ENCODE measurements at places on chromosomes 5 and 9.

DNA sequence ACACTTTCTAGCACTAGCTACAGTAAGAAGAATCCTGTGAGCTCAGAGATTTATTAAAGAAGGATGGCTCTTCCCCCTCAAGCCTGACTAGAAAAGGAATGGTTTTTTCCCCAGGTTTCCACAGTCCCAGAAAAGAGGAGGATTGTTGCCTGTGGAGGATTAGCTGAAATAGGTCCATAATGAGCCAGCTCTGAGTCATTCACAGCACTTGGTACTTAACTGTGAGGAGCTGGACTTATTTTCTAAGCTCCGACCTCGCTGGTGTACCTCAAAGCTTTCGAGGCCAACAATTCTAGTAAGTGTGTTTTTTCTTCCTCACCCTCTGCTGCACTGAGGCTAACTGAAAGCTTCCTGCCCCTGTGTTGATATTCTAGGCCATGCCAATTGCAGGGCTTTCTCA is 222.5 kb upstream of the IL12B start:
- no peak for DNase-seq

GRCh38 chr5:124996023-124996763 is 249.8 kb upstream of the ZNF608 start:
- no peak for DNase-seq

GRCh38 chr5:23675456-23675855 is 168.0 kb downstream of the PRDM9 start:
- DNase-seq: no peak

DNA sequence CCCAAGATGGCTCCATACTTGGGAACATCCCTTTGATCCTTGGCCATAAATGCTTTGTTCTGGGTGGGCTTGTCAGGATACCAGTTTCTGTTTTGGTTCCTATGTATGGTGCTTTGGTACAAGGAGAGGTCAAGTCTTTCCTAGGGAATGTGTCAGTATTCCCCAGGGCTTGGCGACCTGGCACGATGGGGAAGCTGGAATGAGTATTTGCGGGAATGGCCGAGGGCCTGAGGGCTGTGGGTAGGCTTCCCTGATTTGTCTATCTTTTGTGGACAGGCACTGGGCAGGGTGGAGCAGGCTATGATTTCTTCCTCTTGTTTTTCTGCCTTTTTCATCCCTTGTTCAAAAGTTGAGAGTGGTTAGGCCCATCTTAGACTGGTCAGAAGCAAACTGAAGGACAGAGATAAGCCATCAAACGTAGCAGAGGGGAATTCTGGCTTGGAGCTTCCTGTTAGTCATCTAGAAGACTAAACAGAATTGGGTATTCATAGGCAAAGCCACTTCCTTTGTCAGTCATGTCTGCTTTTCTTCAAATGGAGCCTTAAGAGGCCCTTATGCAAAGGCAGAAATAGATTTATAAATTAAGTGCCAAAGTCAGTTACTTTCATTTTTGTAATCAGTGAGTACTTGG is 13.7 kb downstream of the DOCK2 start:
- DNase-seq: no peak

DNA sequence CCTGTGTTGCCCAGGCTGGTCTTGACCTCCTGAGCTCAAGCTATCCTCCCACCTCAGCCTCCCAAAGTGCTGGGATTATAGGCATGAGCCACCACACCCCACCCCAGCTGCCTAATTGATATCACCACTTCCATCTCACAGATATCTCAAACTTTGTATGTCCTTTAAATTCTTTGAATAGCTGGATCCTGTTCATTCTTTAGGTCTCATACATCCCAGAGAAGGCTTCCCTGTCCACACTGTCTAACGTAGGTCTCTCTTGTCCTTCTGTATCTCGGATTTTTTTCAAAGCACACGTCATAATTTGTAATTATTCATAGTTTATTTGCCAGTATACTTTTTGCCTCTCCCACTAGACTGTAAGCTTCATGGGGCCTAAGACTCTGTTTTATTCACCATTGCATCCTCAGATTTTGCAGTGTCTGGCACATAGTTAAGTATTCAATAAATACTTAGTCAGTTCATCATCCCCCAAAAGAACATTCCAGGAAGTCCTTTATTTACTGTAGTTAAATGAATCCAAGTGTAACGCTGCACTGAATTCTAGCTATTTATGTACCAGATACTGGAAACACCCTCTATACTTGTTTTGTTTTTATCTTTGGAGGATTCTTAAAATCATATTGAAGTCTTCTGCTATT is 10.5 kb downstream of the ARSK start:
- DNase-seq: no peak

DNA sequence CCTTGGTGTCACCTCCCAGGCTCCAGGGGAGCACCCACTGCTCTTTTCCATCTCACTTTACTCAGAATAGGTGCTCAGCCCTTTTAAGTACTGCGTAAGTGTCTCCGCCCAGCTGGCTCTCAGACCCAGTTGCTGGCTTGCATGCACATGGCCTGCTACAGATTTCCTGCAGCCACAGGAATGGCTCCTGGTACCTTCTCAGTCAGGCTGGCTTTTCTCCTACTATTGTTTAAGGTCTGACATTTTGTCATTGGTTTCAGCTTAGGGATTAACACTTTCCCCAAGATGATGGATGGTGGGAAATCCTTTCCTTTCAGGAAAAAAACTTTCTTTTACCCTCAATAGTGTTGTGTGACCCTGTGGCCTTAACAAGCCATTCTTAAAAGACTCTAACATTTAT is 1652.3 kb upstream of the WWC1 start:
- no peak for DNase-seq

DNA sequence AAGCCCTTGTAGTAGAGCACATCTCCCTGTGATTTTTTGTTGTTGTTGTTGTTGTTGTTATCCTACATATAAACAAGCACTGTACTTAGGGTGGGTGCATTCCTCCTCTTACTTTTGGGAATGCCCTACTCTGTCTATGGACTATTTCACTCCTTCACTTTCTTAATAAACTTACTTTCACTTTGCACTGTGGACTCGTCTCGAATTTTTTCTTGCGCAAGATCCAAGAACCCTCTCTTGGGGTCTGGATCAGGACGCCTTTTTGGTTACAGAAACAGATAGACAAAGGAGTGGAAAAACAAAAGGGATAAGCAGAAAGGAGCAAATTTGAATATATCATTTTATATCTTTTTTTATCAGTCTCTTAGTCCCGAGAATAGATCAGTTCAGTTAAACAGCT is 14.4 kb upstream of the PAIP1 start:
- DNase-seq: no peak

DNA sequence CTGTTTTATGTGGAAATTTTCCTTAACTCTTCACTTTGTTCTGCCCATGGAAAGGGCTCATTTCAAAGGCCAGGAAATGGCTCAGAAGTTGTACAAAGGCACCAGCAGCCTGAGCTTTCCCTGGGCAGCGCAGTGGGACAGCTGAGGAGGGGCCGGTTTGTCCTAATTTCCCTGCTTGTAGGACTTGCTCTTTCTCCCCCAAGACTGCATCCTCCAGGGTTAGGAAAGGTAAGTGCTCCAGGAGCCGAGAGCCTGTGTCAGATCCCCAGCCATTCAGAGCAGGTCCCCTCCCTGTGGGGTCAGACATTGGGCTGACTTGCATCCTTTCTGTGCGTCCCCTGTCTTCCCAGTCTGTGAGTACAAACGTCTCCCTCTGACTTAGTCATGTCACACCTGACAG is 43.5 kb downstream of the AGXT2 start:
- no peak for DNase-seq

GRCh38 chr5:2385818-2386217 is 365.7 kb downstream of the IRX2 start:
- no peak for DNase-seq

DNA sequence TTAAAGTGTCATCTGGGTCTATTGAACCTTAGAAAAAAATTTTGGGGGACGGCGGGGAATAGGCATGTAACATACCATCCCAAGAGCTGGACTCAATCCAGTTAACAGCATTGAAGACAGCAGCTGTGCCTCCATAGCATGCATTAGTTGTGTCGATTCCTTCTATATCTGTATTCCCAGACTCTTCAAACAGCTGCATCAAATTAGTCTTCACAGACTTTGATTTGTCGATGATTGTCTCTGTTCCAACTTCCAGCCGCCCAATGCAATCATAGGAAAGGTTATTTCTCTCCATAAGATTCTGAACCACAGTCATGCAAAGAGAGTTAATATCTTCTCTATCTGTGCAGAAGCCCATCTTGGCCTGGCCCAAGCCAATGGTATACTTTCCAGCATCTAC is 14.8 kb downstream of the HMGCS1 start:
- no peak for DNase-seq

- no peak for DNase-seq
Observed at GRCh38 chr9:100637787-100638186, 59.9 kb downstream of the CAVIN4 start.

DNA sequence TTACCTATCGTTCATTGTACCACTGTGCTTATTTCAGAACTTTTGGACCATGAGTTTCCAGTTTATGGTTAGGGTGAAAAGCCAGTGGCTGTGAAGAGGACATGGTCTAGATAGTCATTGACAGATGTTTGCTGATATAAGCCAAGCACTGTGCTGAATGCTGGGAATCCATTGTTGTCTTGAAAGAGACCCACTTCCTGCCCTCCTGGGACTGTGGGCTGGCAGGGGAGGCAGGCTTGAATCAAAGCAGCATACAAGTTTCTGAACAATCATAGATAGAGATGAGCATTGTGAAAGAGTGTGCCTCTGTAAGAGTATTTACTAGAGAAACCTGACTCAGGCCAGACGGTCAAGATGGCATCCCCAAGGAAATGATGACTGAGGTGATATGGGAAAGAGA is 73.4 kb downstream of the NMUR2 start:
- no peak for DNase-seq

GRCh38 chr5:14109771-14110170 is 33.4 kb upstream of the TRIO start:
- no peak for DNase-seq

DNA sequence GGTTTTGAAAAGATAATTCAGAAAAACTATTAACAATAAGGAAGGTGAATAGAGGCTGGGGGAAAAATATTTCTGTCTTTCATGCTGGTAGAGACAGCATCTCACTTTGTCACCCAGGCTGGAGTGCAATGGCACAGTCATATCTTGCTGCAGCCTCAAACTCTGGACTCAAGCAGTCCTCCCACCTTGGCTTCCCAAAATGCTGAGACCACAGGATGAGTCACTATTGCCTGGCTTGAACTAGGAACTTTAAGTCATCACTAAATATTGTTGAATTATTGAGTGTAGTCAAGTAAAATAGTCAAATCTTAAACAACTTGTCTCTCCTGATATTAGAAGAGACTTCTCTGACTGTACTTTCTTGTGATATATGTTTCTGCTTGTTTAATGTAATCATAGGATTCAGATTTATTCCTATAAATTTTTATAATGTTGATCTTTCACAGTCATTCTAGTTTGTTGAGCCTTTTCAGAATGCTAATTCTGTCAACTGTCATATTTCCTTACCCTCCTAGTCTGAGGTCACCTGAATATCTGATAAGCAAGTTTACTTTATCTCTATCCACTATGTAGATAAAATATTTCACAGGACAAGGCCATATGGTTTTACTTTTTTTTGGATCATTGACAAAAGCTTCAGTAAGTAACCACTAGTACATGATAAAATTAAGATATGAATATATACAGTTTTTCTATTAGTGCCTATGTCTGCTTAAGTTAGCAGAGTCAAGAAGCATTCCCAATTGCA is 1696.5 kb downstream of the MAT2B start:
- no peak for DNase-seq

GRCh38 chr9:128550770-128551656 is 1.4 kb upstream of the SPTAN1 start:
- no peak for DNase-seq

GRCh38 chr9:30172206-30172605 is 2212.2 kb upstream of the ACO1 start:
- DNase-seq: no peak

DNA sequence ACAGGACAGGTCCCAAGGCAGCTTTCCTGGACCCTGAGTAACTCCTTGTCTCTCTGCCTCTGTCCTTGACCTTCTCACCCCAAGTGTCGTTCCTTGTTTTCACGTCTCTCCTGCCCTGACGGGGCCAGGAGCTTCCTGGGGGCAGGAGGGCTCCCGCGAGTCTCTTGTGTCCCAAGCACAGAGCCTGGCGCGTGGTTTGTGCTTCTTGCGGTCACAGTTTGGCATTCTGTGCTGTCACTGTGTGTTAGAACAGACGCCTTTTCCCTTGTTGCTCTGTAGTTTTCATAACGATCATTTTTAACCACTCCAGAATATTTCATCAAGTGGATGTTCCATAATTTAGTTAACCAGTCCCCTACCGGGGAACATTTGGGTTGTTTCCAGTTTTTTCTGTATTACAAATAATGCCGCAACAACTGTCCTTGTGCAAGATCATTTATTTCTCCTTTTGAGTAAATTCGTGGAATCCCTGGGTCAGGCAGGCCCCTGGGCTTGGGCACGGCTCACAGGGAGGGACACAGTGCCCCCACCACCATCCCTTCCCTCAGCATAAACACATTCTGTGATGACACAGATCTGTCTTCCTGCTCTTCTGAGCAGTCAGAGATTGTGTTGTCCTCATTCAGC is 71.9 kb downstream of the TSPAN17 start:
- no peak for DNase-seq

- DNase-seq: no peak
Observed at GRCh38 chr9:89648247-89649000, 43.6 kb downstream of the GADD45G start.

- no peak for DNase-seq
Observed at GRCh38 chr9:127185181-127185580, 62.7 kb upstream of the ANGPTL2 start.
